ENCODE measurements at places on chromosomes 7 and 10.

GRCh38 chr7:28447071-28447470 is 34.8 kb downstream of the CREB5 start:
- no peak for DNase-seq

DNA sequence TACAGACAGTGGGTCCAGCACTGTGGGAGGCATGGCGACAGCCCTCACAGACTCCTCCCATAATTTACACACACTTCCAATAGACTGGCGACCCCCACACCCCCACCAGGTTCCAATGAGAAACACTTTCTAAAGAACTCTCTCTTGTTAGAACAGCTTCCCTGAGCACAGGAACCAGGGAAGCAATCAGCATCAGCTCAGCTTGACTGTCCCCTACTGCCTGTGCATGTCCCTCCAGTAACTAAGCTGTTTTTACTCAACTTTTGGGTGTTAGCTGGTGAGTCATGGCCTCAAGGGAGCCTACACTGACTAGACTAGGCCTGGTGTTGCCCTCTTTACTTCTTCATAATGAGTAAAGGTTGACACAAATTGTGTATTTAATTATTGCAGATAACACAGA is 32.6 kb upstream of the HERPUD2 start:
- DNase-seq = no peak

DNA sequence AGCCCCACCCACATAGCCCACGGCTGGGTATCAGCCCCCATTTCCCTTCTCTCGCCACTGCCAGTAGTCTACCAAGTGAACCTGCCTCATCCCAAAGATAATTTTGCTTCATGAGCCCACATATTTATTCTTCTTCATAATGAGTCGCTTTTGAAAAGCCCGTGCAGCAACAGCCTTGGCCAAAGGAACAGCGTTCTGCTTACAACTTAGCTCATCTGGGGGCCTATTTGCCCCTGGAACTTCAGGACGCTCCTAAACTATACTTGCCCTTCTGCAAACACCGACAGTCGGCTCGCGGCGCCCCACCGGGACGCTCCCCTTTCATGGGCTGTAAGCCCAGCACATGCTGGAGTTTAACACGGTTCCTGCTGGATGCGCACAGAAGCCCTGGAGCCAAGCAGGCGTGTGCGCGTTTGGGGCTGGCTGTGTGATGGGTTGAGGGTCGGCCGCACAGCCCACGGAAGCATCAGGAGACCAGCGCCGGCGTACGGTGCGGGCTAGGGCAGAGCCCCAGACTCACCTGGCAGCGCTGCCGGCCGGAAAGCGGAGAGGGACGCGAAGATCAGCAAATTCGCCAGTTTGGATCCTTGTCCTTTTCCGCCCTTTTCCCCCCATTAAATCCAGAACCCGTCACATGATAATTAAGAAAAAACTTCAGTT is 370 bp downstream of the TMEM60 start:
- peak; percentile 82 for DNase-seq

GRCh38 chr10:50326757-50327701 is 75.7 kb upstream of the ASAH2 start:
- peak; percentile 30 for DNase-seq

DNA sequence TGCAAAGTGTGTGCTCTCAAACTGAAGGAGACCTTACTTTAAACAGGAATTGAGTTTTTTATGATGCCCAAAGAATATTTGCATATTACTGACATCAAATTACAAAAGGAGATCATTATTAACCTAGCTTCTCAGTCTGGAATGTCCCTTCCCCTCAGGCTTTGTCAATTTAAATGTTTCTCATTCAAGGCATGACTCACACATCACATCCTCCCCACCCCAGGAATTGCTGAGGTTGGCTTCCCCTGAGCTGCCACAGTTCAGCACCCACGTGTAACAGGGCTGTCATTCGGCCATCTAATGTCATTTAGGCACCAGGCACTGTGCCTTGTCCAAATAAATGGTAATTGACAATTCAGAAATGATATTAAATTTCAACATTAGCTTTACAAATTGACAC is 305.9 kb upstream of the MGMT start:
- DNase-seq = no peak

DNA sequence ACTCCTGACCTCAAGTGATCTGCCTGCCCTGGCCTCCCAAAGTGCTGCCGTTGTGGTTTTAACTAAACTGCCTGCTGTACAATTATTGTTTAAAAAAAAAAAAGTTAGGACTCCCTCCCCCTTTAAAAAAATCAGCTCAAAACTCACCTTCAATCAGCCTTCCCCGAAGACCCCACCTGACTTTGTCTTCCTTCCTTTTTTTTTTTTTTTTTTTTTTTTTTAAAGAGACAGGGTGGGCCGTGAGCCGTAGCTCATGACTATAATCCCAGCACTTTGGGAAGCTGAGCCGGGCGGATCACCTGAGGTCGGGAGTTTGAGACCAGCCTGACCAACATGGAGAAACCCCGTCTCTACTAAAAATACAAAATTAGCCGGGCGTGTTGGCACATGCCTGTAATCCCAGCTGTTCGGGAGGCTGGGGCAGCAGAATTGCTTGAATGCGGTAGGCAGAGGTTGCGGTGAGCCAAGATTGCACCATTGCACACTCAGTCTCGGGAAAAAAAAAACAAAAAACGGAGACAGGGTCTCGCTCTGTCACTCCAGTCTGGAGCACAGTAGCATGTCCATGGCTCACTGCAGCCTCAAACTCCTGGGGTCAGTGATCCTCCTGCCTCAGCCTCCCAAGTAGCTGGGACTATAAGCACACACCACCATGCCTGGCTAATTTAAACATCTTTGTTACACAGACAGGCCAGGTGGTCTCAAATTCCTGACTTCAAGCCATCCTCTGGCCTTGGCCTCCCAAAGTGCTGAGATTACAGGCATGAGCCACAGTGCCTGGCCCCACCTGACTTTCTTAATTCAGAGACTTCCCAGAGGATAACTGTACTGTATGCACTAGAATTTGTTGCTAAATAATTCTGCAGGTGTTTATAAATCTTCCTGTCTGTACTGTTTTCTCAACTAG is 3.2 kb downstream of the FIS1 start:
- no peak for DNase-seq

DNA sequence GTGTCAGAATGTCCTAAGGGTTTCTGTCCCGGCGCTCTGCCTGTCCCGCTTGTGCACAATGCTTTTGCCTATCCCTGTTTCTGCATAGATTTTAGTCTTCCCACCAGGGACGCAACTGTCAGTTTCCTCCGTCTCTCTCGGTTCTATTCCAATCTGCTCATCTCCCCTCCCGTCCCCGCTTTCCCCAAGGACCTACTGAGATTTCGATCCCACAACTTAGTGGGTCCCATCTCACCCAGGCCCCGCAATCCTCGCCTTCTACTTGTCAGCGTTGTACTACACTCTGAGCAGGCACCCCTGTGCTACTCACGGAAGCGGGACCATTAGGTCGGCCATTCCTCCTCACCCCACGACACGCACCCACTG is 519 bp upstream of the ZNF655 start:
- no peak for DNase-seq

GRCh38 chr10:47361293-47361692 is 13.1 kb downstream of the RBP3 start:
- DNase-seq = no peak

GRCh38 chr7:157576415-157576814 is 239.6 kb downstream of the DNAJB6 start:
- no peak for DNase-seq

All from NCI-H1092 treated with DMSO at 0.1 percent for 48 hours (cell line).